G401 (cell line): ENCODE measurements at places on chromosomes 4 and X. TPM values are rescaled to one million over a fixed set of nuclear protein-coding genes. Genes with fewer than 3 reads are reported as not detected.

DNA sequence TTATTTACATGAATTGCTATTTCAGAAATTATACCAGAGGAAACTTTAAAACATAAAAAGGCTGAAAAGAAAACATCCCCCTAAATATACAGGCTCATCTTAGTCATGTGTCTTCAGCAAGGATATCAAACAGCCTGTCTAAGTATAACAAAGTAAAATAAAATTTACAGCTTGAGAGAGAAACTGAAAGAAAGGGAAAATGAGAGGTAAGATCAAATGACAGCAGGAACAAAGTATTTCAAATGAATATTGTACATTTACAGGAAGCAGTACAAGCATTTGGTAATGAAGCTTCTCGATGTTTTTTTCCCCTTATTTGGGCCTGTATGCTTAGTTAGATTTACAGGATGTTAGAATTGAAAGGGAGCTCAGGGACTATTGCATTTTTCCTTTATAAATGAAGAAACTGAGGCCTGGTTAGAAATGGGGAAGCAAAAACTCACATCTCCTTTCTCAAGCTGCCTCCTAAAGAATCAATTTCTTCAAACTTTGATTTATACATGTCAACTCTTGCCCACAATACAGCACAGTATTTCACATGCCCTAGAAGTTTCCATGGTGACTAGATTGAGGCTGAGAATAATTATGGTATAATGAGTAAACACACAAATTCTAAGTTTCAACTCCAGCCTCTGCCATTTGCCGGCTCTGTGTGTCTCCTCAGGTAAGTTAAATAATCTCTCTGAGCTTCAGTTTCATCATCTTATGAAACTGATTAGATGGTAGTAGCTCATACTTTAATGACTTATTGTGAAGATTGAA is 29.3 kb downstream of the DAPP1 start:
- DNase-seq: no peak

- no peak for DNase-seq
These were observed 782 bp downstream of the ARHGAP24 start for GRCh38 chr4:85475631-85476233.

GRCh38 chr4:7412554-7412912 is 22.2 kb downstream of the PSAPL1 start:
- DNase-seq: no peak

GRCh38 chrX:47571215-47571614 is 10.2 kb downstream of the ARAF start:
- DNase-seq: no peak

GRCh38 chr4:142817442-142817841 is 28.7 kb downstream of the INPP4B start:
- no peak for DNase-seq

DNA sequence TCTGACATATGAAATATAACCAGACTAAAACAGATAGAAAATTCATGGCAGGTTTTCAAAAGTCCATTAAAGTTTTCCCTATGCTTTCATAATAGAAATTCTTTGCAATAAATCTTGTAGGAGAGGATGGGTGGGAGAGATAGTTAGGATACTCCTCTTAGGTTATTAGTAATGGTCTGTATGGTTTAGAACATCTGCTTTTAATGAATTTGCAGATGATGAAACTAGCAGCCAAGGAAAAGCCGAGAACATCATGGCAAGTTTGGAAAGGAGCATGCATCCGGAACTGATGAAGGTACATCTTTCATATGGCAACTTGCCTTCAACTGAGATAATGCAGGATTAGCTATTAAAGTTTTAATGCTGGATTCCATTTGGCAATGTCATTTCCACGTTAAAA is 70.7 kb downstream of the DOCK11 start:
- DNase-seq: no peak

GRCh38 chrX:132200976-132201375 is 18.3 kb downstream of the RAP2C start:
- no peak for DNase-seq

DNA sequence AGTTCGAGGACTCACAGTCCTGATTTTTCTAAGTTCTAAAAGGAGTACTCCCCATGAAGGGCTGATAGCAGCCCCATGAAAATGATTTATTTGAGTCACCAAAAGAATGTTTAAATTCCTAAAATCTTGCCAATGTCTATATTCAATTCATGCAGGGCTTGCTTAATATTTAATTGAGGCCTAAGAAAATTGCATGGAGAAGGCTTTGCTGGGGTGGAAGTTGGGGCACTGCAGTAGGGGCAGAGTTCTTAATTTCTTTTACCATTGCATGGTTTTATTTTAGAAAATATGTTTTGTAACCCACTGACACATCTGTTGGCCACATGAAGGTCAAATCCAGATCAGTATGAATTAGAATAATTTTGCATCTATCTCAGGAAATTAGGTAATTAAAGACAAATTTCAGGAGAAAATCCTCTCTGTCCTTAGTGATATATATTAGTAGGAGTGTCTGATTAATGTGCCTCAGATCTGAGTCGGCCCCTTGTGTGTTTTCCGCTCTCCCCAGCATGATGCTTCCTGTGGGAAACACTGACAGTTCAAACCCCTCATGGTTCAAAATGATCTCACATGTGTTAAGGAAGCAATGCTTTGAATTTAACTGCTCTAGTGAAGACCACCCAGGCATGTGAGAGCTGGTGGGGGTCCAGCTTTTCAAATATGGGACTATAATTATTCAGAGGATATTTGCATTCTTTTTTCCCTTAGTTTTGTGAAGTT is 54.0 kb upstream of the EGFL6 start:
- DNase-seq: no peak

DNA sequence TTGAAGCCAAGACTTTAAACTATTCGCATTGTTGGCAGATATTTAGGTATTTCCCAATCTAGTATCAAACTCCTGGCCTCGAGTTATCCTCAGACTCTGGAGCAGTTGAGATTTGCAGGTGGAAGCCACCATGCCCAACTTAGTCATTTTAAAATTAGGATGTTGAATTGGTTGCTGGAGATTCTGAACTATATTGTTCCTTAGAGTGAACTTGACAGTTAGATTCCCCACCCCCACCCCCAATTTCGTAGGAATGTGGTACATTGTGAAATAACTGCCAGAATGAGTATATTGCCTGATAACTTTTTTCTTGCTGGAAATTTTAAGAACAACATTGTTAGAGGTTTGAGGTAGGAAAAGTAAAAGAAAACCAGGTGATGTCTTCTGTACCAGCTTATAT is 2.3 kb downstream of the NOCT start:
- no peak for DNase-seq

- no peak for DNase-seq
These were observed 87.5 kb downstream of the PPP3CA start for GRCh38 chr4:101259876-101260275.

DNA sequence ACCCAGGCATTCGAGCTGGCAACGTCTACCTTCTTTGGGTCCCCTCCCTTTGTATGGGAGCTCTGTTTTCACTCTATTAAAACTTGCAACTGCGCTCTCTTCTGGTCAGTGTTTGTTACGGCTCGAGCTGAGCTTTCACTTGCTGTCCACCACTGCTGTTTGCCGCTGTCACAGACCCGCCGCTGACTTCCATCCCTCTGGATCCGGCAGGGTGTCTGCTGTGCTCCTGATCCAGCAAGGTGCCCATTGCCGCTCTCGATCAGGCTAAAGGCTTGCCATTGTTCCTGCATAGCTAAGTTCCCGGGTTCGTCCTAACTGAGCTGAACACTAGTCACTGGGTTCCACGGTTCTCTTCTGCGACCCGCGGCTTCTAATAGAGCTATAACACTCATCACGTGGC is 183.5 kb upstream of the GALNTL6 start:
- DNase-seq: no peak

DNA sequence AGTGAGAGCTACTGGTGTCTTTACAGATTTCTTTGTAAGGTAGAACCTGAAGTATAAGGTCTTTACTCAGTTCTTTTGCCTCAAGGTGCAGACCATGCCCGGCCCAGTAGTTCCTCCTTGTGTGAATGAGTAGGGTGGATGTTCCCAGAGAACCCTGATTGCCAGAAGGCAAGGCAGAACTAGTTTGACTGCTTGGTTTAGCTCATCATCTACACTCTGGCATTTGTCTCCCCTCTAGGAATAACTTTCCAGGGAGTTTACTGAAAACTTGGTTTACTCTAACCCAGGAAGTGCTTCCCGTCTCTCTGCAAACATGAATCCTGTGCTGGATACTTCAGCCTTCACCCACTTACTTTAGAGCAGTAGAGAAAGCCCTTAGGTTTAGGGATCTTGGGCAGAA is 29.1 kb downstream of the MCUB start:
- no peak for DNase-seq

DNA sequence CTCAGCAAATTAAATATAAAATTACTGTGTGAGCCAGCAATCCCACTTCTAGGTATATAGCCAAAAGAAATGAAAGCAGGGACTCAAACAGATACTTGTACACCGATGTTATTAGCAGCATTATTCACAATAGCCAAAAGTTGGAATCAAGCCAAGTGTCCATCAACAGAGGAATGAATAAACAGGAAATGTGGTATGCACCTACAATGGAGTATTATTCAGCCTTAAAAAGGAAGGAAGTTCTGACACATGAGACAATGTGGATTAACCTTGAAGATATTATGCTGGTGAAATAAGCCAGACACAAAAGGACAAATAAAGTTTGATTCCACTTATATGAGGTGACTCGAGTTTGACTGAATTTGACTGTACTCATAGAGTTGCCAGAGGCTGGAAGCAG is 108.3 kb upstream of the DUSP21 start:
- no peak for DNase-seq

DNA sequence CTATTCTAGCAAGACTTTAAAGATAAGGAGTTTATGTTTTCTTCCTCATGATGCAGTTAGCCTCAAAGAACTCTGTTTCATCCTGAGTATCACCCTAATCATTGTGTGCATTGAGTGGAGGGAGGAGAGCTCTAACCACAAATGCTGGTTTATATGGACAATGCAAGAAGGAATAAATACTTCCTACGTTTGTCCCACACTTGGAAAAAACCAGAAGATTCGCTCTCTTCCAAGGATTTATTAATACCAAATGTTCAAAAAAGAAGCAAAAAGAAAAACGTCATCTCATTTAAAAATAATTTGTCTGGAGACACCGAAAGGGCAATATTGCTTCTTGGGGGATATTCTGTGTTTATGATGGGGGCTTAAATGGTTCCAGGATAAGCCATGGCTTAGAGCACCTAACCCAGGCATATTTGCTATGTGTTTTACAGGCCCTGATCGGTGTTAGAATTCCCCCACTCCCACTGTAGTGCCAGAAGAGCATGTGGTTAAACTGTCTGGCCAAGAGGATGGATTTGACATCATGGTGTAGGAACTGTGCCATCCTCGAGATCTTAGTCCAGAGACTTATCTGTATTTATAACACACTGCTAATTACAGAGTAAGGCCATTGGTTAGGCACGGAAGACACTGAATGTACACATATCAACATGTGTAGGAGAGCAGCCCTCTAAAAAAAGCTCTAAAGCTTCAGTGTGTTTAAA is 227.2 kb downstream of the ANK2 start:
- peak; percentile 58 for DNase-seq

- no peak for DNase-seq
These were observed 89.9 kb upstream of the DHX15 start for GRCh38 chr4:24674279-24674678.

DNA sequence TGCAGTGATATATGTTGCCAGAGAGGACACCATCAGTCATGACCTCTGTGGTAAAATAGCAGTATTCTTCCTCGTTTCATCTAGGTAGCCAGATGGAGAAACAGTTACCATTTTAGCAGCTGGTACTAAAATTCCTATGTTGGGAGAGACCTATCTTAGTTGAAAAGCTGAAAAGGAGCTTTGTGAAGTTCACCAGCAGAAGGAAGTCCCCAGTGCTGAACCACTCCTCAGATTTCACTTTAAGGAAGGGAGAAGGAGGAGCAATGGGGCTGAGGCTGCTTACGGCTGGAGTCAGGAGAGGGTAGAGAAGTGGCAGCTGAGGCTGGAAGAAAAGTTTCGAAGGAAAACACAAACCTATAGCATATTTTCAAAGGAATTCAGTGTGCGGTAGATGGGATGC is 103.7 kb downstream of the ATXN3L start:
- no peak for DNase-seq

- DNase-seq: peak; percentile 25
These were observed 45.8 kb upstream of the MSANTD1 start for GRCh38 chr4:3202836-3203820.

IL2 gene
- total RNA-seq: not detected in 2 replicates

DUX4 gene
- not detected in 2 replicates for total RNA-seq

SERPINA7 gene
- total RNA-seq: not detected in 2 replicates

CTAG2 gene
- not detected in 2 replicates for total RNA-seq

HSPA4L gene
- total RNA-seq: 14.0 and 19.0 TPM in 2 replicates

KANTR gene
- 1.5 and 4.7 TPM in 2 replicates for total RNA-seq

TKTL2 gene
- not detected in 2 replicates for total RNA-seq

CYBB gene
- total RNA-seq: not detected in 2 replicates

RRH gene
- total RNA-seq: not detected in 2 replicates

SPOCK3 gene
- total RNA-seq: not detected in 2 replicates

NPY1R gene
- total RNA-seq: not detected in 2 replicates
